ENCODE measurements at places on chromosomes 3 and 15. TPM values are rescaled to one million over a fixed set of nuclear protein-coding genes. Genes with fewer than 3 reads are reported as not detected.

DNA sequence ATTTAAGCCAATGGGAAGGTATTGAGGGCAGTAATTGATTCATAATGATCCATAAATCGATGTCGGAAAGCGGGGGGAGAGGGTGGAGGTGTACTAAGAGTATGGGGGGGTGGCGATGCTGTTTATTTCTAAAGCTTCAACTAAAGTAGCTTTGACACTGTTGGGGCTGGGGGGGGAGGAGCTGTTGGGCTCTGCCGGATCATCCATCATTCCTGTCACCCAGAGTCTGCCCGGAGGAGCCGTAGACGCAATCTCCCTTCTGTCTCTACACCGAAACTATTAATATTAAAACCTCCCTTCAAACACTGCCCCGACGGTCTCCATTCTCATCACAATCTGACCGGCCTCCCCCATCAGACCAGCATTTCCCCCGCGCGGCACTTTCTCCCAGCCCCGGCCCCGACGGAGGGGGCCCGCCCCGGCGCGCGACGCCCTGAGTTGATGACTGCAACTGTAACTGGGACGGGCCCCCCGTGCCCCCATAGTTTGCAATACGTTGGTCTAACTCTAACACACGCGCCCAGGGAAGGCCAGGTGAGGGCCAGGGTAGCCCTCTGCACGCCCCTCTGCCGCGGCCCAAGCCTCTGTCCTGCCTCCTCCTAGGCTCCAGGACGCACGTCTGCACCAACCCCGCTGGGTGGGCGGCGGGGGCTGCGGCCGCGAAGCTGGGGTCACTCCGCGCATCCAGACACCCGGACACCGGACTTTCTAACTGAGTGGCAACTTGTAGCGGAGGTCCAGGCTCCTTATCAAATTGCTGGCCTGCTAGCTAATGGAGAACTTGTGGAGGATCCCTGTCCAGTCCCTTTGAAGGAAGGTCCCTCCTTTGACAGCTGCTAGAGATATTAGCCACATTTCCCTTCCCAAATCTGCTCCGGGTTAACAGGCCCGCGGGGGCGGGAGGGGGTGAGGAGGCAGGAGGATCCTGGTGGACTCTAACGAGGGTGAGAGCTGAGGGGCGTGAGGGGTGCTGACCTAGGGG is 212.0 kb downstream of the MEIS2 start:
- no peak for DNase-seq

DNA sequence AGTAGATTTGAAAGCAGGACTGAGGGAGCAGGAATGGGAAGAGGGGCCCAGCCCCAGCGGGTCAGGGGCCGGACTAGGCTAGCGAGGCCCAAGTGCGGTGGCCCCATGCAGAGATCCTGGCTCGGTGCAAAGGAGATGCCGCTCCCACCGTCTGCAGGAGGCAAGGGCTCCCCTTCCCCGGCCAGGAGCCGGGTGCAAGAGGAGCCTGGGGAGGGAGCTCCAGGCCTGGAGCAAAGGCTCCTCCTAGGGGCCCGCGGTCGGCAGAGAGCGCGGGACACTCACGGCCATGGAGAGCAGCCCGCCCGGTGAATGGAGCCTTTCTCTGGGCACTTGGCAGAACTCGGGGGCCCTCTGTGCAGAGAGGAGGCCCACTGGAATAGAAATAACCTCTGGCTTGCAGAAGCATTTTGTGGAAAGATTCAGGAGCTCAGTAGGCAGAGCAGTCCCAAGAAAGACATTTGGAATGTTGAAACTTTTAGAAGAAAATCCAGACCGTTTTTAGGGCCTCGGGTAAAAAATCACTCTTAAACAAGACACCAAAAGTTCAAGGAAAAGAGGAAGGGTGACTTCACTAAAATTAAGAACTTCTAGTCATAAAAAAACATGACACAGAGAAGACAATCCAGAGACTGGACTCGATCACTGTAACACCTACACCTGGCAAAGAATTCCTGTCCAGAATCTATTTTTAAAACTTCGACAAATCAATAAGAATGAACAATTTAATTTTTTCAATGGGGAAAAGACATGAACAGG is 43.0 kb upstream of the USP3 start:
- DNase-seq = no peak

DNA sequence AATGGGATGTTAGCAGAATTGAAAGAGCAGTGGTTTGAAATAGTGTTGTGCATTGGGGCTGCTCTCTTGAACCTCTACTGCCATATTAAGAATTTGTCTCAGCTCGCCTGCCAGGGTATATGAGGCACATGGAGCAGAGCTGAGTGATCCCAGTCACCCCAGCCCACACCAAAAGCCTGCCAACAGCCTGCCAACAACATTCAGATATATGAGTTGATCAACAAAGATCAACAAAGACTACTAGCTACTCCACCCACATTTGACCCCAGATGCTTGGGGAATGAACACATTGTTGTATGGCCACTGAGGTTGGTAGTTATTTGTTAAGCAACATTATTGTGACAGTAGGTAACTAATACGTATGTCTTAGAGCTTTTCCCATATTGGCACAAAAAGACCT is 570.9 kb upstream of the IL12A start:
- DNase-seq = no peak

The KLF15 gene
- 20.4 TPM for total RNA-seq

Data from SK-MEL-5 (cell line).